ENCODE measurements at places on chromosomes 1 and 21.

DNA sequence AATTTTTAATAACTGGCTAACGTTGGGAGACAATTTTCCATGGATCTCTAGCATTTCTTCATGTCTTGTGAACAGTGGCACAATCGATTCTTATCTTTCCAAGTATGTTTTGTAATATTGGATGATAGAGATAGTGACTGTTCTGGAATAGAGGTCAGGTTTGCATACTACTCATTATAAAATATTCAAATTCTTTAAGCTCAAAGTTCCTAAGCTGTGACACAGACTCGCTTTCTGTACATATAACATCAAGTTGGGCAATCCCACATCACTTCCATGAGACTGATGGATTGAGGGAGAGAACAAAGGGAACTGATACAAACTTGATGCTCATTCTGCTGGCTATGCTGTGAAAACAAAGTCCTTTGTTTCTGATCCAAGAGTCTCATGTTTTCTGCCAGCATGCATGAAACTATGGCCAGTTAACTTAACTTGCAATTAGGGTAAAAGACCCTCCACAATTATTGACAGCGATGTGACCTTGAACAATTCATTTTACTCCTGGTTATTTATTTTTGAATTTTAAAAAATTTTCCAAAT is 392.4 kb downstream of the TTLL7 start:
- no peak for DNase-seq

GRCh38 chr1:160674415-160674814 is 27.6 kb upstream of the SLAMF1 start:
- no peak for DNase-seq

GRCh38 chr1:54502342-54502741 is 45.7 kb upstream of the ACOT11 start:
- DNase-seq: no peak

DNA sequence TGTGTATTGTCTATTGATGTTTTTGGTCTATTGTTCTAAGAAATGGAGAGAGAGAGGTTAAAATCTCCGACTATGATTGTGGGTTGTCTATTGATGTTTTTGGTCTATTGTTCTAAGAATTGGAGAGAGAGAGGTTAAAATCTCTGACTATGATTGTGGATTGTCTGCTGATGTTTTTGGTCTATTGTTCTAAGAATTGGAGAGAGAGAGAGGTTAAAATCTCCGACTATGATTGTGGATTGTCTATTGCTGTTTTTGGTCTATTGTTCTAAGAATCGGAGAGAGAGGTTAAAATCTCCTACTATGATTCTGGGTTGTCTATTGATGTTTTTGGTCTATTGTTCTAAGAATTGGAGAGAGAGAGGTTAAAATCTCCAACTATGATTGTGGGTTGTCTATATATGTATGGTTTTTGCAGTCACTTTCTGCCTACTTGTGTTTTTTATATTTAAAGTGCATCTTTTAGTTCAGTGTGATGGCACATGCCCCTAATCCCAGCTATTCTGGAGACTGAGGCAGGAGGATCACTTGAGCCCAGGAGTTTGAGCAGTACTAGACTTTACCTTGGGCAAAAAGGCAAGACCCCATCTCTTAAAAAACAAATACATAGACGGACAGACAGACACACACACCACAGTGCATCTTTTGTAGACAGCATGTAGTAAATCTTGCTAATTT is 16.2 kb downstream of the C1orf159 start:
- no peak for DNase-seq

- DNase-seq: no peak
Observed at GRCh38 chr1:229853751-229854150, 213.3 kb upstream of the GALNT2 start.

DNA sequence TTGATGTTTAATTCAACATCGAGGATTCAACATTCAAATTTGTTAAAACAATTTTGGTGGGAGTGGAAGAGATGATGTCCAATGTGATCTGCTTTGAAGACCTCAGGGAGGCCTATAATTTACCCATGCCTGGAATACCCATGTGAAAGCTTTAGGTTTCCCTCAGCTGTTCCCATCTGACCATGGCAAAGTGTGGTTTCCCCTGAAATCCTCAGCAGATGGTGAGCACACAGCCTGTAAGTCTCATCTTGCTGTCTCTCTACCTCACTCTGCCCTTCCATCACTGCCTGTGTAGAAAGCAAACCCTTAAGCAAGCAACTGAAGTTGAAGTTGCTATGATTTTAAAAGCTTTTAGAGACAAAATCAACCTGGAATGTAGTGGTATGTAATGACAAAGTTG is 80.1 kb upstream of the ATF3 start:
- no peak for DNase-seq

DNA sequence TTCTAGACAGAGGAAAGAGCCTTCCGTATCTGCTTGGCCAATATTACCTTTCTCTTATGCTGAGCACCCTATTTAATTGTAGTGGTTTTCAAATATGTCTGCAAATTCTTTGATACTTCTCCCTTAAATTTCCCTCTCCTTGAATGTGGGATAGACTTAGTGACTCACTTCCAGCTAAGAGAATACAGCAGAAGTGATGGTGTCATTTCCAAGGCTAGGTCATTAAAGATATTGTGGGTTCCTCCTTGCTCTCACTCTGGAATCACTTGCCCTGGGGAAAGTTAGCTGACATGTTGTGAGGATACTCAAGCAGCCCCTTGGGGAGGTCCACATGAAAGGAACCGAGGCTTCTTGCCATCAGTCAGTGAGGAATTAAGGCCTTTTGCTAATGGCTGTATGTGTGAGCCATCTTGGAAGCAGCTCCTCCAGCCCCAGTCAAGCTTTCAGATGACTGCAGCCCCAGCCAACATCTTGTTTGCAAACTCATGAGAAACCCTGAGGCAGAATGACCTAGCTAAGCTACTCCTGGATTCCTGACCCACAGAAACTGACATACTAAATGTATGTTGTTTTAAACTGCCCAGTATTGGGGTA is 8.1 kb upstream of the CITED4 start:
- no peak for DNase-seq

All from adipocyte (in vitro differentiated cells).